Stimulated activated CD8-positive, alpha-beta memory T cell treated with anti-CD3 and anti-CD28 coated beads, Interleukin-2, amount 100 ng/mL, for 48 hours (primary cell): ENCODE measurements at places on chromosomes 3 and 15.

DNA sequence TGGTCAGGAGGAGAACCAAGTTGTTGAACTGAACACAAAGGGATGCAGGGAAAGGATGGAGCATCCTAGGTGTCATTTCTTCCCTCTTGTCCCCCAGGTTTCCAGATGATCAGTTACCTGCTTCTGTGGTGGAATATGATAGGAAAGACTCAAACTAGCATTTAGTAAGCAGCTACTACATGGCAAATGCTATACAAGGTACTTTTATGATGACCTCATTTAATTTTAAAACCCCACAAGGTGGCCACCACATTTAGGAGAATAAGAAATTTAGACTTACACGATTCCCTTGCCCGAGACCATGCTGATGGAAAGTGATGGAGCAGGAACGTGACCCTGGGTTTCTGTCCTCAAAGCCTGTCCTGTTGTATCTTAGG is 40.9 kb downstream of the CCR4 start:
- DNase-seq = no peak

- no peak for DNase-seq
These were observed 29.4 kb upstream of the PPIB start for GRCh38 chr15:64191971-64192830.

- DNase-seq = no peak
These were observed 3.3 kb downstream of the TRIM71 start for GRCh38 chr3:32820971-32821685.

DNA sequence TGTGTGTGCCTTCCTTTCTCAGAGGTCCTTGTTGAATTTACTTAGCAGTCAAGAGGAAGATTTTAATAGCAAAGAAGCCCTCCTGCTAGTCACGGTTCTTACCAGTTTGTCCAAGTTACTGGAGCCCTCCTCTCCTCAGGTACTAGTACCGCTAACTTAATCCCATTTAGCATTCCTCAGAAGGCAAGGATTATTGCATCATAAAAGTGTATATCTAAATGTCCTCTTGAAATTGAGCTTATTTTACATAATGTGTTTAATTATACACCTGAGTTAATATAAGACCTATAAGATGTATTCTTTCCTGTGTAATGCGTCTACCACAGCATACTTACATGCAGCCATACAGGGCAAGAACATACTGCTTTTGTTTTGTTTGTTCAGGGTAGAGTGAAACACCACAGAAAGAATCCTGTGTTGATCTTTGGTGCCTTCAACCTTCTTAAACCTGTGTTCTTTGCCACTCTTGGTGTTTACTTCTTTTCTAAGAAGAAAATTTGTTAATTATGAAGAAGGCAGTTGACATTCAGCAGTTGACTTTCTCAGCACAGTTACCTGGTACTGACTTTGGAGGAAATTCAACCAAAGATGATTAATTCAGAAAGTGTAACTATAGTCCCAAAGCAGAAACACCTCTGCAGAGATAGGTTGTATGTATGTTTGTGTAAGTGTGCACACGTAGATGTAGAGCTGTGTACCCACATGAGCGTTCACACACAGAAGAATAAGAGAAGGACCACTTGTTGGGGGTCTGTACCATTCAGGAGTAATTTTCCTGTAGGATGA is 33.1 kb downstream of the POLG start:
- DNase-seq = no peak

- peak; percentile 13 for DNase-seq
These were observed 37.5 kb upstream of the STIMATE start for GRCh38 chr3:52934630-52935530.

- DNase-seq = no peak
These were observed 28.0 kb downstream of the PTPN9 start for GRCh38 chr15:75551091-75551490.

- no peak for DNase-seq
These were observed 184.1 kb downstream of the ZIC4 start for GRCh38 chr3:147222291-147222690.

DNA sequence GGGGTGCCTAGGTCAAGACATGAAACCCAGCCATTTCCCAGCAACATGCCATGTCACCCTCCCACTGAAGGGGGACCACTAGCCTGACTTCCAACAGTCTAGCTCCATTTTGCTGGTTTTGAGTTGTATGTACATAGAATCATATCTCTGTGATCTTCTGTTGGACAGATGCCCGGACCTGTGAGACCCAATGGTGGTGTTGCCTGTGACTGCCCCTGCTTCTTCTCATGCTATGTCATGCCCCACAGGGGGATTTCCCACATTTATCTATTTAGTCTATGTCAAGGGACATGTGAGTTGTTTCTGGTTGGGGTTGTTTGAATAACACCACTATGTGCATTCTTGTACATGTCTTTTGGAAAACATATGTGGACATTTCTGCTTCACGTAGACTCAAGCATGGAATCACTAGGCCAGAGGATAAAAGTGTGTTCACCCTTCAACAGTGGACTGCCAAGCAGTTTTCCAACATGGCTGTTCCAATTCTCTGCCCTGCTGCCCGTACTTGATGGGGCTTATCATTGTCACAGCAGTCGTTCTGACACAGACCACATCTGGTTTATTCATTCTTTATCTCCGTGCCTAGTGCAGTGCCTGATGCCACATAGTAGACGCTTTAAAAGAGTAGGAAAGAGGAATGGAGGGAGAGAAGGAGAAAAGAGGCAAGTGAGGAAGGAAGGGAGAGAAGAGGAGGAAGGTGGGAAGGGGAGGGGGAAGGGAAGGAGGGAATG is 114.4 kb downstream of the TPRA1 start:
- no peak for DNase-seq

DNA sequence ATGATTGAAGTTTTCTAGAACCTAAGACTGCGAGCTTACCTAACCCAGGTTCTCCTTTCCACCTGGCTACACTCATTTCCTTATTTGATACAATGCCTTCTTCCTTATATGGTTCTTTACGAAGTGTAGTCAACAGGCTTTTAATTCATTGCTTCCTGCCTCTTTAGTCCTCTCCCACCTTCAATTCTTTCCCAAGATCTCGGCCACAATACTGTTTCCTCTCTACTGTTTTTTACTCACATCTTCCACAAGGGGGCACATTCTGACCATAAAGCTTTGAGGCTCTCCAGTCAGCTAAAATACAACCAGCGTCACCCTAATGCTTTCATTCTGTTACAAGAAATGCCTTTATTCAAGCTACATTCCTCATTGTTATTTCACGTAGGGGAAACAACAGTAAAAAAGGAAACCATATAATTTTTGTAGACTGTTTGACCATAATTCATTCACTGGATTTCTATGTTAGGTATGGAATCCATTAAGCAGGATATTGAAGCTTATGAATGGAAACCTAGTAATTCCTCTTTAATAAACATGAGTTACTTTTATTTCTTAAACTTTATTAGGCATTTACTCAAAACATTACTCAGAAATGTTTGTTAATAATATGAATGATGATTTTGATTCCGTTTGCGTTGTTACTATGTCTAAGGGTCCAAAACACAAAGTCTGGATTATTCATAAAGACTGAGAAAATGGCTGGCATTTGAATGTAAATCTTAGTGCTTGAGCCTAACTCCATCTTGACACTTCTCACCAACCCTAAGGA is 29.5 kb upstream of the VEPH1 start:
- no peak for DNase-seq

- no peak for DNase-seq
These were observed 206.1 kb downstream of the TIGIT start for GRCh38 chr3:114499976-114500375.

DNA sequence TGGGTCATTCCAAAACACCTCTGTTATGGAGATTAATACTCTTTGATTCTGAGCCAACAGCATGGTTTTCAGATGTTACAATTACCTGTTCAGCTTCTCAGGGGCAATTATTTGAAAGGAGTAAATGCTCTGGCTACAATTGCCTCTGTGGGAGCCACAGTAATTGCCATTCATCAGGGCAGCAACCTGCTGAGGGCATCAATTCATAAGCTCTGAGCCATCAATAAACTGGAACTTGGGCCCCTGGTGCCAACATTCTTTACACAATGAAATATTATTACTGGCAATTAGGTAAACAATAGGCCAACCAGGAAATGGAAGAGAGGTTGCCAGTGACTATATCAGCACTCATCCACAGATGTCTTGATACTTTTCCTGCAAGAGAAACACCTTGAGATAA is 660.8 kb downstream of the MECOM start:
- DNase-seq = no peak

DNA sequence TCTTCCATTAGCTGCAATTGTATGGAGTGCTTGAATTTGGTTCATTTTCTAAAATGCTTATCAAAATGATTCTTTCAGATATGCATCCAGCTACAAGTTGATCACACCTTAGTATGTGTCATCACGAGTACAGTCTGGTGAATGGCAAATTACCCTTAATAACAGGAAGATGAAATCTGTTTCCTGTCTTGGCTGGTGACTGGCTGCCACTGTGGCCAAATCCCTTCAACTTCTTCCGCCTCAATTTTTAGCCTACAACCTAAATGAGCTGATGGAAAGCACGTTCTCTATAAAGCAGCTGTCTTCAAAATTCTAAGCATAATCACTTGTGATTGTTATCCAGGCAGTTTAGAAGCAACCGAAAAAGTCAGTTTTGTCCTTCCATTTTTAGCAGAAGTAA is 387.1 kb upstream of the NECTIN3 start:
- no peak for DNase-seq
